Thoracic aorta (tissue), 2 donors: ENCODE measurements at places on chromosomes 11 and 22. TPM values are rescaled to one million over a fixed set of nuclear protein-coding genes. Genes with fewer than 3 reads are reported as not detected.

Gene TMEM191C
- 0.27 TPM for total RNA-seq

Gene VSIG2
- 1.2 TPM for total RNA-seq

Gene RFPL1
- not detected for total RNA-seq

Gene CHRM1
- total RNA-seq, result not detected

Gene WNT7B
- not detected for total RNA-seq

Gene POU2F3
- not detected for total RNA-seq

Gene MRGPRX3
- 0.78 TPM for total RNA-seq

Gene BDNF
- total RNA-seq, result 4.7 TPM

Gene CXCR5
- total RNA-seq, result not detected

Gene SLC5A4
- total RNA-seq, result 0.49 TPM

Gene KLHL35
- total RNA-seq, result 6.8 TPM

GRCh38 chr11:92557879-92558278 is 333.3 kb downstream of the FAT3 start:
- no peaks in the 10 kb centered on the region for H3K36me3 ChIP-seq
- no peaks in the 10 kb centered on the region for H3K4me1 ChIP-seq
- no peak overlapping the region for H3K27ac ChIP-seq
- no peak for DNase-seq
- no peak overlapping the region for H3K4me3 ChIP-seq
- H3K27me3 ChIP-seq, result no peaks in the 10 kb centered on the region

DNA sequence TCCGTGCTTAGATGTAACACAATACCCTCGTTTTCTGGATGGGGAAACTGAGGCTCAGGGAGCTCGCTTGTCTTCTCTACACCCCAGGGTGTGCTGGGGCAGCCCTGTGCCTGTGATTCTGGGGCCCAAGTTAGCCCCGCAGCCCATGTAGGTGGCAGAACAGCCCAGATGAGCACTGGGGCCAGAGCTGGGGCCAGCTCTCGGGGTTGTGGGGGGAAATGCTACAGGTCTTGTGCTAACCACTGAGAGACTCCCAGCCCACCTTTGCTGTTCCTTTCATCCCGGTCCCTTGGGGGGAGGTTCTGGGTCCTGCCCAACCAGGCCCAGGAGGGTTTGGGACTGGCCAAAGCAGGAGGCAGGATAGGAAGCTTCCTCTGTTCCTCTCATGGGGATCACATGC is 13.5 kb downstream of the MYEOV start:
- no peaks in the 10 kb centered on the region for H3K4me1 ChIP-seq
- no peaks in the 10 kb centered on the region for H3K36me3 ChIP-seq
- H3K4me3 ChIP-seq, result no peak overlapping the region
- no peak for DNase-seq

- H3K27ac ChIP-seq, result no peak overlapping the region
- DNase-seq, result no peak
- no peak overlapping the region for H3K4me3 ChIP-seq
Measured at GRCh38 chr22:23533328-23533762, 46.7 kb downstream of the IGLL1 start.

DNA sequence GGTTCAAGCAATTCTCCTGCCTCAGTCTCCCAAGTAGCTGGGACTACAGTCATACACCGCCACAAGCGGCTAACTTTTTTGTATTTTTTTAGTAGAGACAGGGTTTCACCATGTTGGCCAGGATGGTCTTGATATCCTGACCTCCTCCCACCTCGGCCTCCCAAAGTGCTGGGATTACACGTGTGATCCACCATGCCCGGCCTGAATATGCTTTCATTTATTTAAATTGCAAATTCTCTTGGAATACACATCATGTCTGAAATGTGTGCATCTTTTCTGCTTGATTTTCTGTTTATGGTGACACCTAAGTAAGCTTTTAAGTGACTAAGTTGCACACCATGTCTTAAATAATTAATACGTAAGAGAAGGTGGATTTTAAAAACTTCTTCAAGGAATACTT is 31.7 kb downstream of the IZUMO1R start:
- no peaks in the 10 kb centered on the region for H3K36me3 ChIP-seq
- no peaks in the 10 kb centered on the region for H3K27me3 ChIP-seq
- no peak for DNase-seq
- H3K4me3 ChIP-seq, result no peak overlapping the region

DNA sequence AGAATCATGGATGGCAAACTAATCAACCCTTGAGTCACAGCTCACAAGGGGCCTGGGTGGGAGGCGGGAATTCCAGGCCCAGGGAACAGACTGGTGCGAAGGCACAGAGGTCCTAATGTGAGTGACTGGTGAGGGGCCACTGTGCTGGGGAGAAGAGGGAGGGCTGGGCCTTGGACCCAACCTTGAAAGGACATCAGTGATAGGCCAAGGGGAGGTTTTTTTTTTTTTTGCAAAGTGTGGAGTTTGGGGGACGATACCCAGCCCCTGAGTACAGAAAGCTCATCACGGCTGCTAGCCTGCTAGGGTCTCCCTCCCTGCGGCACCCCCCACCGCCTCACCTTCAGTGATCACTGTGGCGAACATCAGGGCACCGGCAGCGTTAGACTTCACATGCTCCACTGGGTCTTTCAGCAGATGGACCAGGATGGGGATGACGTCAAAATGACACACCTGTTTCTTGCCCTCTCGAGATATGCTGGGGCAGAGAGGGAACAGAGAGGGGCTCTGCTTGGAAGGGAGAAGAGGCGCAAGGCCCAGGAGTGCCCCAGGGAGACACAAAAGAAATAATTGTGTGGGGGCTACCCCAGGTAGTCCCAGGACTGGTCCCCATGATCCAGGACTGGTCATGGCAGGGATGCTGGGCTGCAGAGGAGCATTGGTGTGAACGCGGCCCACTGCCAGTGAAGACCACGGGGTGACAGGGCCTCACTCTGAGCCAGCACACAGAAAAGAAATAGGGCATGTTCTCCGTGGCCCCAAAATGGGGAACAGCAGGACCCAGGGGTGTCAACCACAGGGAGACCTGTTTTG is 8.6 kb upstream of the GNAZ start:
- no peak for DNase-seq
- H3K27me3 ChIP-seq, result no peaks in the 10 kb centered on the region
- H3K4me1 ChIP-seq, result no peaks in the 10 kb centered on the region
- no peak overlapping the region for H3K27ac ChIP-seq

GRCh38 chr22:17773606-17774205 is 563 bp downstream of the BID start:
- H3K27me3 ChIP-seq, result no peaks in the 10 kb centered on the region
- H3K36me3 ChIP-seq, result no peaks in the 10 kb centered on the region
- H3K4me1 ChIP-seq, result peaks cover 11% of the 10 kb centered on the region
- H3K4me3 ChIP-seq, result peak overlapping the region; percentile 81

DNA sequence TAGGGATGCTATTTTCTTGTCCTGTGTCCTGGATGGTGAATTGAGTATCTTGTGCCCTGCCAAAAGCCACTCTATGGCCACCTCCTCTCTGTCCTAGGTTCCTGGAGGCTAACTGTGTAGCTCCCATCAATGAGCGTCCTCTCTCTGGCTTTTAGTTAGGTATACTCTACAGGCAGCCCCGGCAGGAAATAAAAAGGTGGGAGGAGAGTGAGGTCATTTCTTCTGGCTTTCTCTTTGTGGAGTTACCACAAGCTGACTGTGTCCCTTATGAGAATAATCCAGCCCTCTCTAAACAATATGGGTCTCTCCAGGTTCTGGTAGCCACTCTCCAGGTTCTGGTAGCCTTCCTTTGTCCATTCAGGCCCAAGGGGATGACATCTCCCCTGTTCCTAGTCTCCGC is 11.7 kb upstream of the ASPHD2 start:
- H3K27me3 ChIP-seq, result no peaks in the 10 kb centered on the region
- no peaks in the 10 kb centered on the region for H3K36me3 ChIP-seq
- no peaks in the 10 kb centered on the region for H3K4me1 ChIP-seq
- H3K27ac ChIP-seq, result no peak overlapping the region
- DNase-seq, result no peak

GRCh38 chr11:132052904-132053303 is 682.5 kb downstream of the NTM start:
- no peak overlapping the region for H3K4me3 ChIP-seq
- no peaks in the 10 kb centered on the region for H3K4me1 ChIP-seq
- H3K27me3 ChIP-seq, result no peaks in the 10 kb centered on the region
- H3K27ac ChIP-seq, result no peak overlapping the region

DNA sequence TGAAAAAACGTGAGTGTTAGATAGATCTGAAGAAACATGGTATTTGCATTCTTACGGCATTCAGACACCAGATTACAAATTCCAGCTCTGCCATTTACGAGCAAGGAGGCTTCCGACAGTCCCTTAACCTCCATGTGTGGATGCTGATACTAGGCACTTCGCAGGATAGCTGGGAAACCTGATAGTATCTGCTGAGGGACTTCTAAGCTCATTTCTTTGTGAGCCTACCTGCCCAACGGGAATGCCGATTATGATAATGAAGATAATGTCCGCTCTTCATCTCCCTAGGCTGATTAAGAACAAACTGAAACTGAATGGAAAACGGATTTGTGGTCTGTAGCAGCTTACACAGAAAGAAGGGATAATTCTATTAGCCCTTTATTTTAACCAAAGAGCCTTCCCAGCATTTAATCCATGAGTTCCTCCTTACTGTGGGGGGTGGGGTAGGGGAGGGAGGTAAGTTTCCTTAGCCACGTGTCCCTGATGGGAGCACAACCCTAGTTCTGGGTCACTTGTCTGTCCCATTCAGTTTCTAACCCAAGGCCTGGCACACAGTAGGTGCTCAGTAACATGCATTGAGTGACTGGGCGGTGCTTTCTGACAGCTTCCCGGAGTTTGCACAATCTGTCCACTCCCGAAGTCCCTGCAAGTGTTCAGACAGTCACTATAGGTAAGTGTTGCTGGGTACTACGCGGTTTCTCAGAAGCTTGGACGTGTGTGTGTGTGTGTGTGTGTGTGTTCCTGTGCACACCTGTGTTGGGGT is 39.2 kb downstream of the CD6 start:
- no peak overlapping the region for H3K27ac ChIP-seq
- no peaks in the 10 kb centered on the region for H3K36me3 ChIP-seq

- H3K4me3 ChIP-seq, result no peak overlapping the region
- no peaks in the 10 kb centered on the region for H3K27me3 ChIP-seq
- H3K4me1 ChIP-seq, result peaks cover 100% of the 10 kb centered on the region
- H3K36me3 ChIP-seq, result peaks cover 3% of the 10 kb centered on the region
- DNase-seq, result no peak
Measured at GRCh38 chr11:114173843-114174242, 114.3 kb downstream of the ZBTB16 start.

GRCh38 chr11:294780-295179 is 4.5 kb downstream of the IFITM5 start:
- no peak overlapping the region for H3K4me3 ChIP-seq
- no peak overlapping the region for H3K27ac ChIP-seq
- peaks cover 5% of the 10 kb centered on the region for H3K36me3 ChIP-seq
- peaks cover 2% of the 10 kb centered on the region for H3K4me1 ChIP-seq

DNA sequence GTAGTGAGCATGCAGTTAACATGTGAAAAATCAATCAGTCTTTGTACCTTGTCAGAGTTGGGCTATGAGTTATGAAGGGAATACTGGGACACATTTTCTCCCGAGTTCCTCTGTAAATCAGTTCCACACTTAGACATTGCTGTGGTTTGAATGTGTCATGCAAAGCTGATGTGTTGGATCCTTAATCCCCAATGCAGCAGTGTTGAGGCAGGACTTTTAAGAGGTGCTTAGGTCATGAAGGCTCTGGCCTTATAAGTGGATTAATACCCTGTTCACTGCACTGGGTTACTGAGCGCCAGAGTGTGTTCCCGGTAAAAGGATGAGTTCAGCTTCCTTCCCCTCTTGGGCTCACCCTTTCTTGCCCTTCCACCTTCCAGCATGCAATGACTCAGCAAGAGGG is 742.1 kb upstream of the TENM4 start:
- H3K27me3 ChIP-seq, result no peaks in the 10 kb centered on the region
- H3K36me3 ChIP-seq, result no peaks in the 10 kb centered on the region
- DNase-seq, result no peak
- no peak overlapping the region for H3K27ac ChIP-seq

DNA sequence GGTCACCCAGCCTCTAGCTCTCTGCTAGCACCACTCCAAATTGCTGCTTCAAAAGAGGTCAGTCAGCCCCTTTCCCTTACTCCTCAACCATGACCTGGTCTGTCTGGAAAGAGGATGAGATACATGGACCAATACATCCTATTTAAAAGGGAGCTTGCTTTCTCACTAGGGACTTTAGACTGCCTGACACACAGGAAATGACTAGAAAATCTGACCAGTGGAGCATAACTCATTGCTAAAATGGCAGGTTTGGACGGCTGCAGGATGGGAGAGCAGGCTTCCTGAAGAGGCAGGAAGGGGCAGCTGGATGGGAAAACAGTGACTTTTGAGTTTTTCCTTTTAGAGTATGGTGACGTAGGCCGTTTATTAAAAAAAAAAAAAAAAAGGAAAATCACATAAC is 25.3 kb downstream of the STIM1 start:
- H3K4me3 ChIP-seq, result no peak overlapping the region
- no peaks in the 10 kb centered on the region for H3K36me3 ChIP-seq
- H3K27me3 ChIP-seq, result no peaks in the 10 kb centered on the region
- H3K27ac ChIP-seq, result peak overlapping the region; percentile 76

DNA sequence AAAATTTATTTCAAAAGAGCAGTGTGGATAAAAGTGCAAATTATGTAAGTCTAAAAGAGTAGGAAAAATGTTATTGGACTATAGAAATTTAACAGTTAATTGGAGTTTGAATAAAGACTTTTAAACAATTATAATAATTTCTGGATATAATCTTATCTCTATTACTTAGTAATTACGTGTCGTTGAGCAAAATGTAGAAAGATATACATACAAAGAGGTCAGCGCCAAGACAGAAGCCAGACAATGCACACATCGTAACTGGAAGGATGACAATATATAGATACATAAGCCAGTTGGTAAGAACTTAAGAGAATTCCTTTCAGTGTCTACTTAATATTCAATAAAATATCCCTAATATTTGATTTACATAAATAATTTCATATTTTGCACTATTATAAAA is 157.0 kb downstream of the LUZP2 start:
- H3K36me3 ChIP-seq, result no peaks in the 10 kb centered on the region
- H3K4me1 ChIP-seq, result no peaks in the 10 kb centered on the region
- no peak overlapping the region for H3K4me3 ChIP-seq
- no peaks in the 10 kb centered on the region for H3K27me3 ChIP-seq

DNA sequence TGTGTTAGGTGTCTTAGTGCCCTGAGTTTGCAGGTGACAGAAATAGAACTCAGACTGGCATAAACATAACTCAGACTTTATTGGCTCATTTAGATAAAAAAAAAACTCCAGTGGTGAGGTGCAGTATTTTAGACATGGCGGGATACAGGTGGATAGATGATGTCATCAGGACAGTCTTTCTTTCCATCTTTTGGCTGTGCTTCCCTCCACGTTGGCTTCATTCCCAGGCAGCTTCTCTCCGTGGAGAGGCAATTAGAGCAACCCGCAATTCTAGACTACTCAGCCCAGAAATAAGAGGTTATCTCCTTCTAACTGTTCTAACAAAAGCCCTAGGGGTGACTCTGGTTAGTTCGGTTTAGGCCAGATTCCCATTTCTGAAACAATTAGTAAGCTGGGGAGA is 40.5 kb downstream of the NCAM1 start:
- no peak overlapping the region for H3K4me3 ChIP-seq
- no peak overlapping the region for H3K27ac ChIP-seq
- H3K4me1 ChIP-seq, result no peaks in the 10 kb centered on the region
- no peaks in the 10 kb centered on the region for H3K36me3 ChIP-seq

- H3K27me3 ChIP-seq, result no peaks in the 10 kb centered on the region
- DNase-seq, result no peak
- H3K4me1 ChIP-seq, result no peaks in the 10 kb centered on the region
- H3K36me3 ChIP-seq, result no peaks in the 10 kb centered on the region
Measured at GRCh38 chr22:48742556-48743343, 1084.9 kb downstream of the BRD1 start.

- no peaks in the 10 kb centered on the region for H3K27me3 ChIP-seq
- no peak for DNase-seq
- H3K36me3 ChIP-seq, result no peaks in the 10 kb centered on the region
- no peak overlapping the region for H3K4me3 ChIP-seq
- no peaks in the 10 kb centered on the region for H3K4me1 ChIP-seq
Measured at GRCh38 chr11:133134314-133135173, 397.8 kb downstream of the OPCML start.
